Right lobe of liver (tissue), 6 donors: ENCODE measurements at places on chromosomes 6 and 20. TPM values are rescaled to one million over a fixed set of nuclear protein-coding genes. Genes with fewer than 3 reads are reported as not detected.

GRCh38 chr20:2349801-2350200, 30.9 kb upstream of the TGM6 start:
- DNase-seq, result no peak

DNA sequence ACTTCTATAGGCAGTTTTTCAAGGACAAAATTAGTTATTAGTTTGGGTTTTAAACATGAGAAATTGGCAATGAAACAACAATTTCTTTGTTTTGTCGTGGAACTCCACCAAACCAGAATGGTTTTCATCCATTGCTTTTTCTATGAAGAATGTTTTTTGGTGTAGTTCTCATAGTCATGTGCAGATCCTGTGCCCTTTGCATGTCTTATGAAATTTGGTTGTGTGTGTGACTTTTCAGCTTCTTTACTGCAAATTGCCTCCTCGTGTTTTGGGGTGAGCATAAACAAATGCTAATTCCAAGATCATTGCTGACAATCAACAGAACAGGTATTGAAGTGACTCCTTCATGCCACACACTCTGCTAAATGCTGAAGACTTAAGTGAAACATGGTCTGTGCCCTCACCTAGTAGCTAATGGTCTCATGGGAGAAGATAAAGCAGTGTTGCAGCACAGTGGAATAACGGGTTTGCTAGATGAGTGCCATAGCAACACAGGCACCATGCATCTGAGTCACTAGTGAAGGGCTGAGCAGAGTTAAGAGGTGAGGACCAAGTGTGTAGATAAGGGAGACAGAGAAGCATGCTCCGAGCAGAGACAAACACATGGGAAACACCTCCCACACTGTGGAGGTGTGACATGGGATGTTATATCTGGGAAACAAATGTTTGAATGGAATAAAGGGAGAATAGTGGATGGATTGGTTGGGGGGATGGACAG, 120.0 kb downstream of the SLC16A10 start:
- DNase-seq, result no peak

The C6orf141 gene
- 0.18 TPM for total RNA-seq

The DEFB132 gene
- total RNA-seq, result not detected

The SLC22A16 gene
- not detected for total RNA-seq

The TPX2 gene
- total RNA-seq, result 1.7 TPM

DNA sequence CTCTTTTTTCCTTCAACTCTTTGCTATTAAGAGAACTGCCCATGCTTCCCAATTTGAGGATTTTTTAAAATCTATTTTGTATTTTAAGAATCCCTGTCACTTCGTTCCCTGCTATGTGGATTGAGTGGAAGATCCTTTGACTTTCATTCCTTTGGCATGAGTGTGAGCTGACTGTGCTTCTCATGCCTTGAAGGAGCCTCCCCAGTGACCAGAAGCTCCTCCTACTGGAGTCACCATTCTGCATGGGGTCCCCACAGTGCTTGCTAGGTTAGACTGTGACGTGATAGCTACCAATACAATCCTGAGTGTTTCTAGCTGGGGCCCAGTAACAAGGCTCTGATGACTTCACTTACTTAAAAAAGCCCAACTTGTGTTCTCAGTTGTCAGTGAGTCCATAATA, 104.4 kb upstream of the LAMP5 start:
- no peak for DNase-seq

- DNase-seq, result no peak
Observed at GRCh38 chr6:42293386-42293977, 75.8 kb upstream of the MRPS10 start.

The OPRM1 gene
- not detected for total RNA-seq

The EYA4 gene
- 0.37 TPM for total RNA-seq

The LHFPL5 gene
- total RNA-seq, result not detected

The FLRT3 gene
- total RNA-seq, result 9.3 TPM

The OLIG3 gene
- total RNA-seq, result not detected

GRCh38 chr6:119736296-119737021, 386.9 kb upstream of the MAN1A1 start:
- no peak for DNase-seq
